ENCODE measurements at places on chromosomes 7 and 10.
A peak's percentile ranks its signal among the peaks of the same experiment; 100 is the strongest.

- no peak for DNase-seq
These were observed 1.8 kb upstream of the FOXI2 start for GRCh38 chr10:127735156-127735555.

GRCh38 chr7:95190515-95190914, 133.8 kb downstream of the PON1 start:
- DNase-seq, result no peak

DNA sequence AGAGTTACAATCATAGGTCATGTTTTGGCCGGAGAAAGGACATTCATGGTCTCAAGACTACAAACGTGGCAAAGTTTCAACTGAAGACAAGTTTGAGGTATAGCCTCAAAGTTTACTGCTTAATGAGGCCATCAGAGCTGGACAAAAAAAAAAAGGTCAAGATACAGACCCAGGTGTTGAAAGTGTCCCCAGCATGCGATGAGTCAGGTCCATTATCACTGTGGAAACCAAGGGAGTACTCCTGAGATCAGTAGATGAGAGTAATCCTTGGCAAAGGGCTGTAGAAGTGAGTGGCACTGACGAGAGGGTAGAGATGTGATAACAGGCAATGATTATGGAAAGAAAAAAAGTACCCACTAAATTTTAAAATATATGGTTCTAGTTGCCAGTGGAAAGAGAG, 80.1 kb upstream of the LRRN3 start:
- DNase-seq, result no peak

GRCh38 chr10:114638821-114639625, 19.1 kb downstream of the ABLIM1 start:
- DNase-seq, result no peak

DNA sequence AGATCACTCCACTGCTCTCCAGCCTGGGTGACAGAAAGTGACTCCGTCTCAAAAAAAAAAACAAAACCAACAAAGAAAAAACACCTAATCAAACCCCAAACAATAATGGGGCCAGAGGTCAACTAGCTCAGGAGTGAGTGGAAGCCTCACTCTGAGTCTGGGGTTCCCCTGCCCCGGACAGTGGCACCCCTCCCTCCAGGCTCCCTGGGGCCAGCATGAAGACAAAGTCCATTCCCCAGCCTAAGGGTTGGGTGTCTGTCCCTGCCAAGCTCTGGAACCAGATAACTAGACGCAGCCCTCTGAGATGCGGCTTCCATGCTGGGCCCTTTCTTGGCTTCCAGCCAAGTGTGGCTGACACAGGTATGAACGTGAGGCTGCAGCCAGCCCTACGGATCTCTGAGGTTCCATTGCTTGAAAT, 1.7 kb upstream of the FUOM start:
- no peak for DNase-seq

DNA sequence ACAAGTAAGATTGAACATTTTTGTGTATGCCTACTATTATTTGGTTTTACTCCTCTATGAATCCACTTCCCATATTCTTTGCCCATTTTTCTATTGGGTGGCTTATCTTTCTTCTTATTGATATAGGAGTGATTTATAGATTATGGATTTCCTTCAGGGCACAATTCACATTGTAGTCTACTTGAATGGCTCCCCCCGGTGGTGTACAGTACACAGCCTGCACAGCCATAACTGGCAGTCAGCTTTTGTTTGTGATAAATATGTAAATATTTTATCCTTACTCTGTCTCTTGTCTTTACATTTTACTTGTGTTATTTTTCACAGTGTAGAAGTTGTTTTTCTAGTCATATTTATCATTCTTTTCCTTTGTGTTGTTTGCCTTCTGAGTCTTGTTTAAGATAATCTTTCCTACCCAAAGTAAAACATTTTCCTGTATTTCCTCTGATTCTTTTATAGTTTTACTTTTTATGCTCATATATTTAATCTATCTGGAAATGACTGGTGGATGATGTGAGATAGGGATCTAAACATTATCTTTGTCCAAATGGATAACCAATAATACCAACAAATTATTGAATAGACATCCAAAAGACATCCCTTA, 23.9 kb upstream of the CALD1 start:
- DNase-seq, result peak; percentile 2

- DNase-seq, result no peak
These were observed 36.1 kb upstream of the ZNF138 start for GRCh38 chr7:64758151-64758550.

- DNase-seq, result no peak
These were observed 65.2 kb downstream of the PTPRE start for GRCh38 chr10:127971963-127972615.

DNA sequence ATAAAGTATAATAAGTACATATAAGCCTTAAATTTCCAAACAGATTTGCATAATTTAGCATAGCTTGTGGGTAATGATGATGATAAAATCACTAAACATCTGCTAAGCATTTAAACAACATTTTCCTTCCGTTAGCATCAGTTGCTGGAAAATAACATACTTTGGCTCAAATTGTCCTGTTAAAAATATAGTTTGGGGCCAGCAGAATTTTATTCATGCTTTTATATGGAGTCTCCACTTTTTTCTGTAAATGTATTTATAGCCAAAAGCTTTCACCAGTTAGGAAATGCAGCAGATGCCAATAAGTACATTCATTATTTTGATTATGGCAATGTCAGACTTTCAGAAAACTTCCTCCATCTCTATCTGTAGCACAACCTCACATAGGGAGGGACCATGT, 107.2 kb downstream of the CNTNAP2 start:
- no peak for DNase-seq

GRCh38 chr7:117069379-117069778, 116.1 kb downstream of the ST7 start:
- DNase-seq, result no peak

- no peak for DNase-seq
These were observed 587.5 kb downstream of the PTPRN2 start for GRCh38 chr7:158000160-158000559.

GRCh38 chr10:4770801-4771553, 55.0 kb upstream of the AKR1E2 start:
- no peak for DNase-seq

- no peak for DNase-seq
These were observed 45.6 kb upstream of the LRRC4 start for GRCh38 chr7:128076796-128077271.

- peak; percentile 30 for DNase-seq
These were observed 34.0 kb downstream of the GPRIN2 start for GRCh38 chr10:46522295-46523118.

- DNase-seq, result no peak
These were observed 166.3 kb upstream of the ADCY1 start for GRCh38 chr7:45407730-45408408.

DNA sequence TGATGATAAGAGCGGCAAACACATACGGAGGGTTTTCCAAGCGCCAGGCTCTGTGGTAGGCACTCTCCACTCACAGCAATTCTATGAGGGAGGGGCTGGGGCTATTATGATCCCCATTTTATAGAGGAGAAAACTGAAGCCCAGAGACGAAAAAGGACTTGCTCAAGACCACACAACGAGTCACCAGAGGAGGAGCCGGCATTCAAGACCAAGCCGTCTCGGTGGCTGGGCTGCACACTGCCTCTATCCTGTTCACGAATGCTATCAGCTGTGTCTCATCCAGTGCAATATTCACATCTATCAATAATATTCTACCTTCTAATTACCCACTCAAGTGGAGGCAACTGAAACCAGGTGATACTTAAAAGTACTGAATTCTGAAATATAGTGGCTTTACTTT, 67.8 kb upstream of the NMT2 start:
- DNase-seq, result no peak

DNA sequence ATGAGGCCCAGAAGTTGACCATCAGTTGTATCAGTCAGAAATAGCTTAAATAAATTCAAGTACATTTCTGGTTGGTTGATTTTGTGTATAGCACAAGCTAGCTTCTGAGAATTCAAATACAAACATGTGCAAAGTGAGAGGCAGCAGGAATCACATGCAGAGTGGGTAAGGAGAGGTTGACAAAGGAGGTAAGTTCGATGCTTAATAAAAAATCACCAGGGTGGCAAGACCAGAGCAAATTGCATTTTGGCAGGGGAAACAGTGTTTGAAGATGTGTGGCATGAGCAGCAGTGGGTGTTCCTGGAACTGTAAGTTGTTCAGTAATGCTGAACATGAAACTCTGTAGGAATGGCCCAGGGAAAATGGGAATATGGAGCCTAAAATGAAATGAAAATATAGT, 52.6 kb downstream of the GNAI1 start:
- no peak for DNase-seq

GRCh38 chr7:133931053-133931452, 196.1 kb upstream of the LRGUK start:
- no peak for DNase-seq

DNA sequence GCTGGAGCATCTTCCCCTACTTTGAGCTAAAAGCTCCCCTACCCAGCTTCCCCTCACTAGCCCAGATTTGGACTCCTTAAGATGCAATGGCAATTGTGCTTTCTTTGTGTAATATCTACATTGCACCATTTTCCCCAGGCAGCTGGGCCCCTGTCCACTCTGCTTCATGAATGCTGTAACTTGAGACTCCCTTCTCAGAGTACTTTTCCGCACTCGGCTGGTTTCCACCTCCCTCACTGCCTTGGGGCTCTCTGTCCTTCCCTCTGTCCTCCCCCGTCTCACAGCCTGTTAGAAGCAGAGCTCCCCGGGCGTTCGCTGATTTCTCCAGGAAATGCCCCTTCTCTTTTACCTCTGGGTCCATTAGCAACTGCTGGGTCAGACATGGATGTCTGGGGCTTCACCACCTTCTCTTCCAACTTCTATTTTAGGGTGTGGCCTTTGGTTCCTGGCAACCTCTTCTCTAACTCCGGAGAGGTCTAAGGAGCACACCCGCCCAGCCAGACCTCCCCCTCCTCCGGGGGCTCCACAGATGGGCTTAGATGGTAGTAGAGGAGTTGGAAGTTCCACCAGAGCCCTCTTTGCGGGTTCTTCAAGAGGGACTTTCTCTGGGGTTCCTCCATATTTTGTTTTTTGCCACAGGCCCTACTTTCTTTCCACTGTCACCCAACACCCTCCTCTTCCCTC, 2.9 kb upstream of the TMEM72 start:
- DNase-seq, result no peak

All from CD8-positive, alpha-beta memory T cell (primary cell).